ENCODE measurements at places on chromosomes 3 and 15.

GRCh38 chr3:160434071-160434470 is 15.5 kb downstream of the TRIM59 start:
- DNase-seq, result no peak

DNA sequence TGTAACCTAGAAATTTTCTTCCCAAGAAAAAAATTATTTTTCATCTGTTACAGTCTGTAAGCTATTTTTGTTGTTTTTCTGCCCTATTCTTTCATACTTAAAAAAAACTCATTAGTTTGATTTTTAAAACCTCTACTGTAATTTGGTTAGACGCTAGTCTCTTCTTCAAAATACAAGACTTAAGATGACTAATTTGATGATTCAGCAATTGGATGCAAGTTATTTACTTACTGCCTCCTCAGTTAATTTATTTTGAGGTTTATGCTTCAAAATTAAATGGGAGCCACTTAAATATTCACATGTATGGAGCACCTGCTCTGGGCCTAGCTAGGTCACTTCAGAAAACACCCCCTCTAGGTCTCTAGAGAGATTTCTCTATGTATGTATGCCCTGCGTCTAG is 132.4 kb downstream of the IQCH start:
- DNase-seq, result no peak

DNA sequence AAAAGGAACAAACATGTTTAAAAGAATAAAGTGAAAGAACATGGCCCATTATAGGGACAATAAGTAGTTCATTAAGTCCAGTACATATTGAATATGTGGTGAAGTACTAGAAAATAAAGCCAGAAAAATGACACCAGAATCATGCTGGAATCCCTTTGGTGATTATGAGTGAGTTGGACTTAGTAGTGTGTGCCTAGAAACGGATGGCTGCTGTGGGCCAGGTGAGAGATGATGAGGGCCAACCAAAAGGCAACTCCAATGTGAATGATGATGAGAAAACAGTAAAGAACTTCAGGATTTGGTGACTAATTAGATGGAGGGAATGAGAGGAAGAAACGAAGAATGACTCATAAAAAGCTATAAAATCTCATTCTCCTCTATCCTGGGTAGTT is 3.3 kb downstream of the CRYGS start:
- DNase-seq, result no peak

DNA sequence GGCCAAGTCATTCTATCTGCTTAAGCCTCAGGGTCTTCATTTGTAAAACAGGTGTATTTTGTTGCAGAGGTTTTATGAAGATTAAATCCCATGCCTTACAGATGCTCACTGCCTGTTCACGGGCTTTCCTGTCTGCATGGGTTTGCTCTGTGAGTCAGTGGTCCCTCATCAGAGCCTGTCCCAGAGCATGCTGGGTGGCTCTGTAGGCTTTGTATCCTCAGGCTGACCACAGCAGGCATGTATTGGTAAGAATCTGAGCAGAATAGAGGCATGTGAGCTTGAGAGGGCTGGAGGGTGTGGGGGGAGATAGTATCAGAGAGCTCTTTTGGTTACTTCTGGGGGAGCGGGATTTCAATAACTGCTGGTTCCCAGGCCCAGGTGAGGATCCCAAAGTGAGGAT is 45.4 kb upstream of the PLXNA1 start:
- no peak for DNase-seq

- DNase-seq, result no peak
Observed at GRCh38 chr3:29901097-29901496, 620.2 kb downstream of the RBMS3 start.

DNA sequence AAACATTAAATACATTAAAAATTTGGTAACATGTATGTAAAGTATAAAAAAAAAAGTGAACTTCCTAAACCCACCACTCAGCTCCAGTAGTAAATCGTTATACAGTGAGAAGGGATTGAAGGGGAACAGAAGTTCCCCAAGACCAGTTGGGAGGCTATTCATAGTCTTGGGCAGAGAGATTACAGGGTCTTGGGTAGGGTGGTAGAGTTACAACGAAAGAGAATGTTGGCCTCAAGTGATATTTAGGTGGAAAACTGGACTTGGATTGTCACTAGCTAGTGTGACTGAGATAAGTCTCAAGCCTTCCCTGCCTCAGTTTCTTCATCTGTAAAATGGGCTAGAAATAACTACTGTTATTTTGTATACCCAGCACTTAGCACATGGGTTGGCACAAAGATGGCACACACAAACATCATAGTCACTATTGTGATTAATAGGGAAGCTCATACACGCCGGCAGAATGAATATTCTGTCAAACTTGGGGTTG is 431 bp upstream of the YEATS2 start:
- no peak for DNase-seq

GRCh38 chr3:46719735-46720271 is 2.1 kb upstream of the PRSS50 start:
- DNase-seq, result no peak

GRCh38 chr15:52208306-52208946 is 17.2 kb upstream of the GNB5 start:
- peak; percentile 49 for DNase-seq

- no peak for DNase-seq
Observed at GRCh38 chr3:52683611-52684010, 2.1 kb downstream of the PBRM1 start.

GRCh38 chr3:67241084-67241483 is 243.0 kb downstream of the KBTBD8 start:
- no peak for DNase-seq

Measured in retina (tissue), 1 donor.